ENCODE measurements at places on chromosomes 11 and 22.

- DNase-seq: no peak
Observed at GRCh38 chr11:82927264-82927880, 25.8 kb downstream of the DDIAS start.

DNA sequence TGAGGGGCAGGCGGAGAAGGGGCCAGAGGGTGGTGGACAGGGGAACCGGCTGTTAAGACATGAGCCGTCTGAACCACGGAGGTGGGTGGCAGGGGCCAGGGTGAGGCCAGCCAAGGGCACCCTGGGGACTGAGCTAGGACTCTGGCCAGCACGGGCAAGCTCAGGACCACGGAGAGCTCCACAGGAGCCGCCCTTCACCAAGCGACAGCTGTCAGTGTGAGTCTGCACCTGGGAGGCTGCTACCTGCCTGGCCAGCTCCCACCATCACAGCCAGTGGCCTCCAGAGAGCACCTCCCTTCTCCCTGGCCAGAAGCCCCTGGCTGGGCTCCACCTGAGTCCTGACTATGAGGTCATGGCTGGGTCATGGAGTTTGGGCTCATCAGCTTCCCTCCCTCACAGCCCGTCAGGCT lies 21.6 kb downstream of the MGAT3 start:
- DNase-seq: no peak

DNA sequence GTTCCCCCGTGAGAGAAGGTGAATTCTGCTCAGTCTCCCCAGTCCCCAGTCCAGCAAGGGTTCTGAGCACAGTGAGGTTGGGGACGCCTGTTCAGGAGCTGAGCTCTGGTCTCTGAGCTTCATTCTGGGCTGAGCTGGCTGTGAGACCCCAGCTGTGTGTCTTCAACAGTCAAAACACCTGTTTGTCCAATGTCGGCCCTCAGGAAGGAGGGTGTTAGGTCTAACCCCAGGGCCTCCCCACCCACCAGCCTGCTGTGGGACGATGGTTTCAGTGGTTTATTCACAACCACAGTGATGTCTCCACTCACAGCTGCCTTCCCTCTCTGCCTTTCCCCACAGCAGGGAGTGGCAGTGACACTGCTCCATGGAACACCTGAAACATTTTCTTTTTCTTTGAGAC lies 1282.9 kb downstream of the TBC1D22A start:
- DNase-seq: no peak

GRCh38 chr11:32573228-32573627 lies 10.4 kb upstream of the EIF3M start:
- no peak for DNase-seq

DNA sequence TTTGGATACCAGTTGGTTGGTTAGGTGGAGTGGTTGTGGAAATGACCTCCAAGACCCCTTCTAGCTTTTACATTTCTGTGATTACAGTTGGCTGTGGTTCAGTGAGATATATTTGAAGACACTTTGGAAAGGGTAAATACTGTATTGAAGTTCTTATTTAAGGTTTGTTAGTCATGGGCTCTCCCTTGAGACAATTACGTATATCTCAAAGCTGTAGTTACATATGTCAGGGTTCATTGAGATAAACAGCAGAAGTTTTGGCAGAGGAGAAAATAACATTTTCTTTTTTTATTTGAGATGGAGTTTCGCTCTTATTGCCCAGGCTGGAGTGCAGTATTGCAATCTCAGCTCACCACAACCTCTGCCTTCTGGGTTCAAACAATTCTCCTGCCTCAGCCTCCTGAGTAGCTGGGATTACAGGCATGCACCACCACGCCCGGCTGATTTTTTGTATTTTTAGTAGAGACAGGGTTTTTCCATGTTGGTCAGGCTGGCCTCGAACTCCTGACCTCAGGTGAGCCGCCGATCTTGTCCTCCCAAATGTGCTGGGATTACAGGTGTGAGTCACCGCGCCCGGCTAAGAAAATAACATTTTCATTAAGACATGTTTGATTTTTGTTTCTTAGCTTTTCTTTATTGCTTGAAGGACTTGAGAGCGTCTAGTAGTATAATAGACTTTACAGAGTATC lies 1.9 kb downstream of the RNF121 start:
- DNase-seq: no peak

DNA sequence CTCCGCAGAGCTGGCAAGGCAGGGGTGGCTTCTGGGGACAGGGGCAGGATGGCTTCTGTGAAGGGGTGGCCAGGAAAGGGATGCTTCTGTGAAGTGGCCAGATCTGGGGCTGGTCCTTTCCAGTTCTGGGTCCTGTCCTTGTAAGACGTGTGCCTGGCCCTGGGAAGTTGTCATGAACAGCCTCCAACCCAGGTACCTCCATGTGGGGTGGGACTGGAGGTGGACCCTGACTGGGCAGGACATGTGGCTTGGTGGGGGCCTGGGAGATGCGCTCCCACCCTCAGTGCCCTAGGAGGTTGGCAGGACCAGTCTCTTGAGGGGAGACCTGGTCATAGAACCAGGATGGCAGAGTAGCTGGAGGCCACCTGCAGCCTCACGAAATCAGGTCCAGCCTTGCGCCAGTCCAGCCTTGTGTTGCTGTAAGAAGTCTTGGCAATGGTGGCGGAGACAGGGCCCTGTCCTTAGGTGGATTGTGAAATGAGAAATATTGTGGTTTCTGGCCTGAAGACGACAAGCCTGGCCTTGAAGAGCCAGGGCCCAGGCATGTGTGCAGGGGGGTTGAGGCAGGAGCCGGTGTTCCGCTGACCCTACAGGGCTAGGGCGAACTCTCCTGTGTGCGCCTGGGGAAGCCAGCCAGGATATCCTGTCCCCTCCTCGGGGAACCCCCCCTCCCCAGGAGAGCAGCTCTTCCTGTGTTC lies 2.6 kb downstream of the KCNQ1 start:
- no peak for DNase-seq

- no peak for DNase-seq
Observed at GRCh38 chr22:48953103-48953720, 874.5 kb downstream of the BRD1 start.

DNA sequence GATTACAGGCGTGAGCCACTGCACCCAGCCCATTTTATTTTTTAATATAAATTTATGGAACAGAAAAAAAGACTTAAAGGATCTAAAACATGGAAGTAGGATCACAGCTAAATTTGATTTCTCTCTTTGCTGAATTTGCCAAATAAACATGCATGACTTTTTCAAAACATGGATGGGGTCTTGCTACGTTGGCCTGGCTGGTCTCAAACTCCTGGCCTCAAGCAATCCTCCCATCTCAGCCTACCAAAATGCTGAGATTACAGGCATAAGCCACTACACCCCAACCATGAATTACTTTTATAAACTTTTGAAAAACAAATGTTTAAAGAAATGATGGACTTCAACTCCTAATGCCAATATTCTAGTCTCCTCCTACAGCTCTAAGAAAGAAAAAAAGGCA lies 61.2 kb downstream of the PHF21A start:
- no peak for DNase-seq

GRCh38 chr11:9573052-9573774 lies at the start of gene WEE1:
WEE1 (plus strand) TSS chr11:9573670; CDS start chr11:9573934, 264 bp downstream.
- DNase-seq: peak; percentile 92

GRCh38 chr11:118928870-118929500 lies 3.3 kb upstream of the BCL9L start:
- DNase-seq: no peak

GRCh38 chr11:61392981-61393595 lies 701 bp downstream of the TMEM216 start:
- no peak for DNase-seq

DNA sequence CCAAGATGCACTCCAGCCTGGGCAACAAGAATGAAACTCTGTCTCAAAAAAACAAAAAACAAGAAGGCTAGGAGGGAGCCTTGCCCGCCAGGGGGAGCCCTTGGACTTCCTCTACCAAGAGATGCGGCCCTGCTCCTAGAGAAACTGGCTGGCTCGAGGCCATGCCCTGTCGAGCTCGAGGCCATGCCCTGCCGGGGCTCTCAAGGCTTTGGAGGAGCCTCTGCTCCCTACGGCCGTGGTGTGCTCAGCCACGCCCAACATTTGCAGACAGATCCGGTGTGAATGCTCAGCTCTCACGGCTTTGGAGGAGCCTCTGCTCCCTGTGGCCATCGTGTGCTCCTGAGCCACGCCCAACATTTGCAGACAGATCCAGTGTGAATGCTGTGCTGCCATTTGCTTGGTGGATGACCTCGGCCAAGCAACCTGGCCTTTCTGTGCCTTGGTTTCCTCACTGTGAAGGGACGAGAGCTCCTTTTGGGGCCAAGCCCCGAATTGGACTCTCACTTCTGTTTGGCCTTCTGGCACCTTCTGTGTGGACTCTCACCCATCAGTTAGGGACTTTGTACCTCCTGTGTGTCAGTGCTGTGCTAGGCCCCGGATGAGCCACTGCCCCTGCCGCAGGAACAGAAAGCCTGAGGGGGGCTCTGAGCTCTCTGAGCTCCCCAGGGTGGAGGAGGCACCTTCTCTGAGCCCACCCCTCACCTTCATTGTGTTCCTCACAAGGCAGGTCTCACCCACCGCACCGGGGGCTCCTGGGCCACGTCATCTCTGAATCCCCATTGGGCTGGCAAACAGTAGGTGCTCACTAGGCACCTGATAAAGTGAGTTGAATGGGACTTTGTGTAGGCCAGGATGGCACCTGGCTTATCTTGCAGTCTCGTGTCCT lies 14.1 kb downstream of the C11orf24 start:
- DNase-seq: peak; percentile 87

DNA sequence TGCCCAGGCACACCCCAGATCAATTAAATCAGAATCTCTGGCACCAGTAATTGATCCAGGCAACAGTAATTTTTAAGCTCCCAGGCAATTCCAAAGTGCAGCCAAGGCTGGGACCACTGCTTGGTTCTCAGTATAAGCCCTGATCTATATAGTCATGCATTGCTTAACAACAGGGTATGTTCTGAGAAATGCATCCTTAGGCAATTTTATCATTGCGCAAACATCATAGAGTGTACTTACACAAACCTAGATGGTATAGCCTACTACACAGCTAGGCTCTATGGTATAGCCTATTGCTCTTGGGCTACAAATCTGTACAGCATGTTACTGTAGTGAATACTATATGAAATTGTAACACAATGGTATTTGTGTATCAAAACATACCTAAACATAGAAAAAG lies 651 bp upstream of the C11orf42 start:
- DNase-seq: no peak

- no peak for DNase-seq
Observed at GRCh38 chr11:44010789-44011251, 37.0 kb upstream of the ACCSL start.

DNA sequence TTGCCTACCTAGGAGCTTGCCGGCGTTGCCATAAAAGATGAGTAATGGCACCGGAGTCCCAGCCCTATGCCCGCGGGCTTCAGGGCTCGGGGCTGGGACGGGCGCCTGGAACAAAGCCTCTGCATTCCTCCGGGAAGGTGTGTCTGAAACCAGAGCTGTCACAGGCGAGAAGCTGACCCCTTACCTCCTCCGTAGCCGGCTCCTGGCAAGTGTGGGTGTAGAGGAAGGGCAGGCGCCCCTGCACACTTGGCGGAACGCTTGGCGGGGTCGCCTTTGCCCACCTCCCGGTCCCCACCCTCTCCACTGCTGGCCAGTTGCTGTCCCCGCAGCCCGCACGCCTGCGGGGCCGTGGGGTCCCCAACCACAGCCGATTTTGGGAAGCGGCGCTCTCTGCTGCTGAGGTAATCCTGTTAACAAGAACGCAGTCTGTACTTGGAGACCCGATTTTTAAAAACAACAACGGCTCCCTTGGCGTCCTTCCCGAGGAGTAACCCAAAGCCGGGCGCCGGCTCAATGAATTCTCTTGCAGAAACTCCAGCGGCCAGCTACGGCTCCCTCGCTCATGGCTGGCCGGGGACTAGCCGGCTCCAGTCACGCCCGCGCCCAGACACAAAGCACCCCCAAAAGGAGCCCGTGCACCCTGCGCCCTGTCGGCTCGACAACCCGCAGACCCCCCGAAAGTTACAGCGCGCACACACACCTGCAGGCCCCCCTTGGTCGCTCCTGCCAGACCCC lies 89.2 kb downstream of the PLEKHA7 start:
- no peak for DNase-seq

DNA sequence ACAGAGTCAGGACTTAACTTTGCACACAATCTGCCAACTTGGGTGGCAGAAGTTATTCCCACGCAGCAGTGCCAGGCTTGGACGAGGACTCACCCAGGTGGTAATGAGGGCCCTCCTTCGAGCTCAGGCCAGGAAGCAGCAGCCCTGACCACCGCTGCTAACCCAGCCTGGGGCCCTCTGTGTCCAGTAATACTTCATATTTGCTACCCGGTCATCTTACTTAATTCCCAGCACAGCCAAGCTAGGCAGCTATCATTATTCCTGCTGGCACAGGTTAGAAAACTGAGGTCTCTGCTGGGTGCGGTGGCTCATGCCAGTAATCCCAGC lies 15.4 kb upstream of the LRP5 start:
- DNase-seq: no peak

GRCh38 chr11:94128291-94128745 lies 323 bp upstream of the PANX1 start:
- DNase-seq: no peak

DNA sequence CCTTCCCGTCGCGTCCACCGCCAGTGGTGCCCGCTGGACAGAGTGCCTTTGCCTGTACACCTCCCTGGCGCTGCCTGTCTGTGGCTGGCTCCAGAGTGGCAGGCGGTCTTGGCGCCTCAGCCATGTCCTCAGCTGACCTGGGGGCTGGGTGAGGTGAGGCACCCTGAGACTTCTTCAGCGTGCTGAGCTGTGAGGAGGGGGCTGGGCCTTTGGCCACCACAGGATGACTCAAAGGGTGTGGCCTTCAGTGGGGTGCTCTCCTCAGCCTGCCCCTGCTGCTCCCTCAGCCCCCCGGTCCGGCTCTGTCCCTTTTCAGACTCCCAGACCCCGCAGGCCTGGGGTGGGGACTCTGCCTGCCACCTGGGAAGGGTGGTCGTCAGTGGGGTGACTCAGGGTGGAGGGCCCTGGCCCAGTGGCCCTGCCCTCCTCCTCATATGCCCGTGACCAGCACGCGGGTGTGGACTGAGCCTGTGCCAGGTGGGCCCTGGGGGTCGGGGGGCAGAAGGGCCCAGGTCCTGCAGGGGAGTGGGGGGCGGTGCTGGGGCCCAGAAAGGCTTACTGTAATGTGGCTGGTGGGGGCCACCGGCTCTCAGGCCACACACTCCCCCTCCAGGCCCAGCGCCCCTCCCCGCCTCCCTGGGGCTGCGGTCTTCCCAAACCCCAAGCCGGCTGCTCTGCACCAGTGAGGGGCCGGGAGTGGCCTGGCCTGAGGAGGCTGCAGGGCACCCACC lies 15.9 kb downstream of the CRELD2 start:
- no peak for DNase-seq

GRCh38 chr22:44707752-44708151 lies 5.7 kb downstream of the PRR5 start:
- no peak for DNase-seq

DNA sequence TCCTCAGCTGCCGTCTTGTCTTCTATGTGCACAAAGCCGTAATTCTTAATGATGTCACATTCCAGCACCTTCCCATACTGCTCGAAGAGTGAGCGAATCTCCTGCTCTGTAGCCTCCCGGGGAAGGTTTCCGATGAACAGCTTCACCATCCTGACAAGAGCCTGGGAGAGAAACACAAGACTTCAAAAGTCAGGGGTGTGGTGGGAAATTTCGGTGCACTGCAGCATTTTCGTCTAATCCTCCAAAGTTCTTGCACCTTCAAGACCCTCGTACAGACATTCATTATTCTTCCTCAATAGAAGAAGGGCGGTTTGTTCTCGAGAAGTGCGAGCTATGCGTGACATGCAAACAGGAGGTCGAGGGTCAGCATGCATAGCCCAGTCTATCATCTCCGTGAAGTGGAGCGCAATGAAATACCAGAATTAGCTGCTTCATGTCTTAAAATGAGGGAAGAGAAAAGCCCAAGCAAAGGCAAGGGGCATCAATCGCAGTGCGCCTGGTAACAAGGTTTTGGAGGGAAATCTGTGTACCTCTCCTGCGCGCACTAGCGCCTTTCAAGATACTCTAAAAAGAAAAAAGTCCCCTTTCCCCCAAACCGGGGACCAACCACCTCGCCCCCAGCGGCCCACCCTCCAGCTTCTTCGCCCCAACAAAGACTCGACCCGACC lies 622 bp downstream of the RBM4B start:
- no peak for DNase-seq
